Activated naive CD8-positive, alpha-beta T cell treated with anti-CD3 and anti-CD28 coated beads, Interleukin-2, amount 10 ng/mL, durations not matched to agents 7 days and 5 days (primary cell): ENCODE measurements at places on chromosomes 7 and 10.
A peak's percentile ranks its signal among the peaks of the same experiment; 100 is the strongest.

GRCh38 chr10:79022565-79023230 lies 46.1 kb upstream of the ZMIZ1 start:
- H3K27ac ChIP-seq: no peak overlapping the region
- no peaks in the 10 kb centered on the region for H3K36me3 ChIP-seq
- H3K4me3 ChIP-seq: peak overlapping the region; percentile 6

DNA sequence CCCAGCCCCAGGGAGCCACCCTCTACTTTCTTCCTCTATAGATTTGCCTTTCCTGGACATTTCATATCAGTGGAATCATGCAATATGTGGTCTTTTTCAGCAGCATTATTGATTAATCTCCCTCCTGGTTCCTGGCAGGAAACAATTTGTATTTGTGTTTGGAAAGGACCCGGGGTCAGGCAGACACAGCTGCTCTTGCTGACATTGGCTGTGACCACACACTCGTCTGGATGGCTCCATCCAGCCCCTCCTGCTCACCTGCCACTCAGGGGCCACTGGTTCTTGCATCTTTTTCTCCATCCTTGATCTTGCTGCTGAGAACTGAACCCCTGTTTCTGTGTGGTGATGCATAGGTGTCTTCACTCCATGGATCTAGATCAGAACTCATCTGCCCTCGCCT lies 176.6 kb upstream of the MKI67 start:
- no peak overlapping the region for H3K27ac ChIP-seq
- no peaks in the 10 kb centered on the region for H3K27me3 ChIP-seq
- H3K4me1 ChIP-seq: no peaks in the 10 kb centered on the region
- H3K4me3 ChIP-seq: no peak overlapping the region

- no peaks in the 10 kb centered on the region for H3K4me1 ChIP-seq
- no peak for DNase-seq
- H3K27ac ChIP-seq: no peak overlapping the region
- H3K27me3 ChIP-seq: peaks cover 5% of the 10 kb centered on the region
- no peak overlapping the region for H3K4me3 ChIP-seq
Observed at GRCh38 chr7:117273325-117273724, 49.5 kb downstream of the WNT2 start.

DNA sequence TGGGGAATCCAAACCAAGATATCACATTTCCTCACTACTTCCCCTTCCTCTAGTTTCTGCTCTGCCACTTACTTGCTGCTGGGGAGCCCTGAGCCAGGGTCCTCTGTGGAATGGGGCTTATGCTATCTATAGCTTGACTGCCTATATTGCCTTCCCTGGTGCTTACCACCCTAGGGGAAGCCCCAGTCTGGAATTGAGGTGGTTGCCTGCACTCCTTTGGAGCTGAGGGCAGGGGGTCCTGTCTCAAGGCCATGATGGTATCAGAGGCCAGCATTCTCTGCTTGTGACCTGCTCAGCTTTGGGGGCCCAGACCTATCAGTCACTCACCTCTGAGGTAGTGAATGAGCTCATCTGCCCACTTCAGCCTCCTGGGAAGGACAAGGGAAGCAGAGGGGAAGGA lies 29.3 kb upstream of the INMT start:
- H3K4me3 ChIP-seq: no peak overlapping the region
- H3K4me1 ChIP-seq: peaks cover 28% of the 10 kb centered on the region
- peaks cover 32% of the 10 kb centered on the region for H3K36me3 ChIP-seq
- H3K27me3 ChIP-seq: no peaks in the 10 kb centered on the region
- DNase-seq: no peak
- no peak overlapping the region for H3K27ac ChIP-seq

DNA sequence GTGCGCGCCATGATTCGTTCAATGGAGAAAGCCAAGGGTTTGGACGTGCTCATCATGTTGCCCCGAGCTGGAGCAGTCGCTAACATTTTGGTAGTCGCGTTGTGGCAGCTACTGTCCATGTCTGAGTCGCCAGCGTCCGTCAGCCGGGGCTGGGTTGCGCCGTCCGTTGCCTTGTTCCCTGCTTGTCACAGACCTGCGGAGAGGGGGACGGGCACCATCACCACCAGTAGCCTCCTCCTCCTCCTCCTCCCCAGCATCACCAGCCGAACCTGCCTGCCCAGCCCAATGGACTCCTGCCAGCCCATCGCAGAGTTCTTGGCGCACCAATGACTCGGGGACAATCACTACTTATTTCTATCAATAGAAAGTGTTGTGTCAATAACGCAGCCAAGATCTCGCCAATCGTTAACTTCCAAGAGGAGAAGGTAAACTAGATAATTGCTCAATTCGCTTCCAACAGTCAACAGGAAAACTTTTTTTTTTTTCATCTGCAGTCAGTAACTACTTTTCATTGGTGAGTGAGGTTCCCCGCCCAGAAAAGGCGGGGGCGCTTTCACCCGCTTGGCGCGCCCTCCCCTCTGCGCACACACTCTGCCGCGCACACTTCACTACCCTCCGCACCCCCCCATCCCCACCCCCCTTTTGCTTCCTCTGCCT lies at the start of gene FEZF1:
Gene FEZF1, minus strand, starts transcription at position 432 of the 657 bp plus-strand sequence. Its CDS starts 313 bp downstream, at position 119.
- peaks cover 87% of the 10 kb centered on the region for H3K27me3 ChIP-seq
- no peaks in the 10 kb centered on the region for H3K4me1 ChIP-seq
- peak within 1 kb of the TSS; percentile 25 for H3K4me3 ChIP-seq
- peaks cover 2% of the 10 kb centered on the region for H3K36me3 ChIP-seq
- peak within 1 kb of the TSS; percentile 48 for H3K27ac ChIP-seq

DNA sequence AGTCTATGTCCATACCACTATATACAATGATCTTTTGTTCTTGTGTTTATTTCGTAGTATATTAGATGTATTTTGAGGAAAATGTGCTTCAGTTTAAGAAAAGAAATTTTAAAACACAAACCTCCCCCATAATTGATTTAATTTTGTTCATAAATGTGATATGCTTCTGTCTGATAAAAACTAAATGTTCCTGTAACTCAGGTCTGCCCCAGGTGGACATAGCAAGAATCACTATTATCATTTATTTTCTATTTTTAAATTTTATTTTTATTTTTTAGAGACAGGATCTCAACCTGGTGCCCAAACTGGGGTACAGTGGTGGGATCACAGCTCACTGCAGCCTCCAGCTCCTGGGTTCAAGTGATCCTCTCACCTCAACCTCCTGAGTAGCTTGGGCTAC lies 43.2 kb downstream of the BEND7 start:
- peaks cover 13% of the 10 kb centered on the region for H3K27me3 ChIP-seq
- no peak overlapping the region for H3K27ac ChIP-seq
- H3K4me1 ChIP-seq: peaks cover 4% of the 10 kb centered on the region
- H3K36me3 ChIP-seq: no peaks in the 10 kb centered on the region
- DNase-seq: no peak

GRCh38 chr7:18948521-18948920 lies 168.9 kb downstream of the TWIST1 start:
- no peak overlapping the region for H3K27ac ChIP-seq
- DNase-seq: no peak
- no peak overlapping the region for H3K4me3 ChIP-seq
- no peaks in the 10 kb centered on the region for H3K4me1 ChIP-seq

- no peak overlapping the region for H3K27ac ChIP-seq
- peaks cover 29% of the 10 kb centered on the region for H3K36me3 ChIP-seq
- no peaks in the 10 kb centered on the region for H3K27me3 ChIP-seq
- peaks cover 3% of the 10 kb centered on the region for H3K4me1 ChIP-seq
- no peak overlapping the region for H3K4me3 ChIP-seq
Observed at GRCh38 chr7:72709909-72710308, 118.1 kb downstream of the TYW1B start.

DNA sequence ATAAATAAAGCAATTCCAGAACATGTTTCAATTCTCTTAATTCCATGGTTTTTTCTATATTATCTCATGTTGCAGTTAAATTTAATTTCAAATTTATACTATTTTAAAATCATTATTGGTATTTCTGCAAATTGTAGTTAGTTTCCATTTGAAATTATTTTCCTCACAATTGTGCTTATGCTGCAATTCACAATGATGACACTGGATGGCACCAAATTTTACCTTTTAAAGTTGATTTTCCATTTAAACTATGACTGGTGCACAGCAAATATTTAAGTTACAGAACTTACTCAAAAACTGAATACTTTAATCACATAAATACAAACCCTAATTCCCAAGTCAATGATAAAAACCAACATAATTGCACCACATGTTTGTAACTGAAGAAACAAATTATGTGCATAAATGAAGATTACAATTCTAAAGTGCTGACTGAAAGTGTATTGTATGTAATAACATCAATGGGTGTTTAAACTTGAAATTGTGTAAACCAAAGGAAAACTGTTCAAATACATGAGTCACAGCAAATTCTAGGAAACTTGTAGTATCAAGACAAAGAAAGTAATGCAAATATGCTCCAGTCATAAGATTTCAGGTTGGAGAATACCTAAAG lies 75.3 kb upstream of the AASS start:
- no peak for DNase-seq
- no peak overlapping the region for H3K4me3 ChIP-seq
- no peaks in the 10 kb centered on the region for H3K36me3 ChIP-seq

DNA sequence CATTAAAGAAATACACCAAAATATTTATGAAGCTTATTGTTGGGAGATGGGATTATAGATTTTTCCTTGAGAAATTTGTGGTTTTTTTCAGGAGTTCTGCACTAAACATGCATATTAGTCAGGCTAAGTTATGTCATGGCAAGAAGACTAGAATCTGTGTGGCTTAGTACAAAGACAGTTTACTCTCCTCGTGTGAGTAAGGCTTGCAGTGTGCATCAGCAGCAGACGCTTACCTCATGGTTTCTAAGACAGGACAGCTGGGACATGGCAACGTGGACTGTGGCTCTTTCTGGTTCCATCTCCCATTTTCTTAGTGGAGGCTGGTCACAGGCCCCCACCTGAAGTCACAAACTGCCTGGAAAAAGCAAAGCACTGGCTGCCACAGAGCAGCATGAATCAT lies 429.6 kb upstream of the VSTM2A start:
- no peaks in the 10 kb centered on the region for H3K4me1 ChIP-seq
- no peak overlapping the region for H3K27ac ChIP-seq
- no peak overlapping the region for H3K4me3 ChIP-seq

DNA sequence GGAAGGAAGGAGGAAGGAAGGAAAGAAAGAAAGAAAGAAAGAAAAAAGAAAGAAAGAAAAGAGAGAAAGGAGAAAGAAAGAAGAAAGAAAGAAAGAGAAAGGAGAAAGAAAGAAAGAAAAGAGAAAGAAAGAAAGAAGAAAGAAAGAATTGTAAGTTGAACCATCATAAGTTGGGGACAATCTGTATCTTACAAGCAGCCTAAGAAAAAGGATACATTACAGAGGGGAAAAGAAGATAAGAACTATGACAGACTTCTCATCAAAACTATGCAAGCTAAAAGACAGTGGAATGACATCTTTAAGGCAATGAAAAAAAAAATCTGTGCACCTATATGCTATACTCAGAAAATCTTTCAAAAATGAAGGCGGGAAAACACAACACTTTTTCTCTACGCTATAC lies 50.3 kb upstream of the SP4 start:
- H3K4me1 ChIP-seq: peaks cover 3% of the 10 kb centered on the region
- H3K27me3 ChIP-seq: no peaks in the 10 kb centered on the region

DNA sequence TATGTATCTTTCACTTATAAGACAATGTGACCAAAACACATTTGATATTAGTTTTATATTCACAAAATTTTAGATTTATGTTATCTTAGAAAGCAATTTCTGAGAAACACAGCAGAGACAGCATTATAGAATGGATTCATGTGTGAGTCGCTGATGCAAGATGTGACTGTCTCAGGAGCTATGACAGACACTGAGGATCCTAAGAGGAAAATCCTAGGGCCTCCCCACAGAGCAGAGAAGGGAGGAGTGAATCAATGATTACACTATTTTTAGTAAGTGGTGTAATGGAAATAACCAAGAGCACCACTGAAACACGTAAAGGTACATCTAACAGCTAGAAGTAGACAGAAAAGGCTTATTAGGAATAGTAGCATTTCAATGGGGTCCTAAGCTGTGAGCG lies 204.0 kb upstream of the PTN start:
- no peaks in the 10 kb centered on the region for H3K4me1 ChIP-seq
- H3K27me3 ChIP-seq: no peaks in the 10 kb centered on the region
- H3K27ac ChIP-seq: no peak overlapping the region
- DNase-seq: no peak

GRCh38 chr10:117731121-117731791 lies 188.7 kb downstream of the EMX2 start:
- H3K36me3 ChIP-seq: peaks cover 1% of the 10 kb centered on the region
- no peak overlapping the region for H3K27ac ChIP-seq
- H3K27me3 ChIP-seq: peaks cover 43% of the 10 kb centered on the region
- no peak overlapping the region for H3K4me3 ChIP-seq
- no peak for DNase-seq

- DNase-seq: no peak
- no peaks in the 10 kb centered on the region for H3K36me3 ChIP-seq
- no peak overlapping the region for H3K27ac ChIP-seq
- peaks cover 11% of the 10 kb centered on the region for H3K4me1 ChIP-seq
- H3K4me3 ChIP-seq: no peak overlapping the region
- no peaks in the 10 kb centered on the region for H3K27me3 ChIP-seq
Observed at GRCh38 chr7:101862280-101863220, 45.1 kb downstream of the CUX1 start.

GRCh38 chr7:22480523-22481075 lies 19.4 kb downstream of the STEAP1B start:
- DNase-seq: no peak
- H3K27ac ChIP-seq: no peak overlapping the region
- no peak overlapping the region for H3K4me3 ChIP-seq
- H3K27me3 ChIP-seq: peaks cover 20% of the 10 kb centered on the region
- no peaks in the 10 kb centered on the region for H3K36me3 ChIP-seq
- peaks cover 9% of the 10 kb centered on the region for H3K4me1 ChIP-seq

GRCh38 chr7:38858259-38858884 lies 50.6 kb downstream of the VPS41 start:
- peaks cover 2% of the 10 kb centered on the region for H3K4me1 ChIP-seq
- no peaks in the 10 kb centered on the region for H3K27me3 ChIP-seq

GRCh38 chr10:27252267-27253000 lies 11.8 kb upstream of the ACBD5 start:
- H3K27ac ChIP-seq: peak overlapping the region; percentile 86
- peak overlapping the region; percentile 82 for H3K4me3 ChIP-seq
- H3K4me1 ChIP-seq: peaks cover 10% of the 10 kb centered on the region
- peak; percentile 93 for DNase-seq

DNA sequence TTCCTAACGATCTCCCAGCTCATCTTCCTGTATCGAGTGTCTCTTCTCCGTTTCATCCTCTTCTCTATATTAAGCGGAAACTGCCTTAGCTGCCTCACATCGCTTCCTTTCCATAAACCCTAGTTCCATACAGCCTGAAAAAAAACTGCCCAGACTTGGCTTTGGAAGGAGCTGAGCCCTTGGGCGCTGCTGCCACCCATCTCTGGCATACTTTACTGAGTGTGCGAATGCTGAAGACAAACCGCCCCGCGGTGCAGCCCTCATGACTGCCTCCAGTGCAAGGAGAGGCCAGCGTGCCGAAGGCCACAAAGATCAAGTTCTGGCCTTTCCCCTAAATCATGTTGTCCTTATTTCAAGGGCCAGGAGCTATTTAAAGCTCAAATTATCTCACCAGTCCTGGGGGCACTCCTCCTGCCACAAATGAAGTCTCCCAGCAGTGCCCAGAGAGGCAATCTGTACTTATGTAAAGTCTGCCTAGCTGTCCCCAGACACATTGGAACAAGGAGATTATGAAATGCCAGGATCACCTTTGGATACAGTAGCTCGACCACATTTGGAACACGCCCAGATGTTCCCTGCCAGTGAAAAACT lies 25.2 kb downstream of the YWHAG start:
- DNase-seq: no peak
- peaks cover 13% of the 10 kb centered on the region for H3K4me1 ChIP-seq

- DNase-seq: no peak
- H3K27ac ChIP-seq: no peak overlapping the region
- no peak overlapping the region for H3K4me3 ChIP-seq
- peaks cover 58% of the 10 kb centered on the region for H3K36me3 ChIP-seq
Observed at GRCh38 chr7:43664681-43665080, 64.6 kb downstream of the COA1 start.

- H3K27me3 ChIP-seq: no peaks in the 10 kb centered on the region
- H3K4me1 ChIP-seq: peaks cover 9% of the 10 kb centered on the region
- DNase-seq: no peak
- H3K4me3 ChIP-seq: no peak overlapping the region
- no peak overlapping the region for H3K27ac ChIP-seq
Observed at GRCh38 chr7:152121432-152121831, 96.0 kb downstream of the GALNT11 start.
